SK-N-SH treated with all-trans-retinoic acid at 6 μM for 48 hours (cell line): ENCODE measurements at places on chromosomes 12 and 14.

- ATAC-seq = no peak
These were observed 186.8 kb downstream of the CEP128 start for GRCh38 chr14:80754696-80755095.

GRCh38 chr12:9761419-9761781 is 699 bp upstream of the CD69 start:
- no peak for ATAC-seq

DNA sequence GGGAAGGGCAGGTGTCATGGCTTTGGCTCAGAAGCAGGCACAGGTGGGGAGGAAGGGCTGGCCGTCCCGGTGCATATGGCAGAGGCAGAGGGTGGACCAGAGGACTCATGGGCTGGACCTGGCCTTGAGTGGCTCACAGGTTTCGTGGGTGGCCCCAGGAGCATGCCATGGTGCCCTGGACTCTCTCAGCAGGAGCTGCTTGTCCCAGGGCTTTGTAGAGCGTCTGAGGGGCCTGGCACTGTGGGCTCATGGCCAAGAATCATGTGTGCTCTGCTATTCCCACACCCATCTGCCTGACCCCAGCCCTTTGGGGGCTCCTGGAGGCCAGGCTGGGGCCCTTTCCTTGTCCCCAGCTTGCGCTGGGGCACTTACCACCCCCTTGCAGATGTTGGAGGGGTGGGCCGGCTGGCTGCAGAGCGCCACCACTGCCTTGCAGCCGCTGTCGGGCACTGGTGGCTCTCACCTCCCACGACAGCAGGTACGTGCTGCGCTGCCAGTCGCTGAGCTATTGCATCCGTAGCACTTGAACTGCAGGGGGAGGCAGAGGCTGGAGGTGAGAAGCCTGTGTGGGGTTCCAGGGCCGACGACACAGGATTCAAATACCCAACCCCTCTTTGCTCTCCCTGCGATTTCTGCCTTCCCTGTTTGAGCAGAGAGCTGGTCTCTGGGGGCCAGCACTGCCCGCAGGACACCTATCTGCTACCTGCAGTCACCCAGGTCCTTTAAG is 187.4 kb upstream of the PRMT8 start:
- no peak for ATAC-seq

DNA sequence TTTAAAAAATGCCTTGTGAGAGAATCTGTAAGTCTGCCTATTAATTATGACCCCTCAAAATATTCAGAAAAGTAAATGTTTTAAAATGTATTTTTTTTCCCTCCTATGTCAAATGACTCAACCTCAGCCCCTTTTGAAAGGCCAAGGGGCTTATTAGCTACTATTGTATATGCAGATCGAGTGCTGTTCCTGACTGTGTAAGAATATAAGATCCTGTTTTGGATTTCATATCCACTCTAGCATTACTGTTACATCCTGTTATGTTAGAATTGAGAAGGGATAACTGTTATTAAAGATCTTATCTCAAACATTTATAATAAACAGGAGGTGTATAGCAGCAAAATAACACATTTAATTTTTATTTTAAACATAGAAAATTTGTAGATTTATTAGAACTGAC is 46.6 kb upstream of the TPH2 start:
- no peak for ATAC-seq

GRCh38 chr12:51766067-51766676 is 82.3 kb downstream of the FIGNL2 start:
- ATAC-seq = no peak

- ATAC-seq = no peak
These were observed 93.4 kb upstream of the TMEM233 start for GRCh38 chr12:119500209-119500608.

DNA sequence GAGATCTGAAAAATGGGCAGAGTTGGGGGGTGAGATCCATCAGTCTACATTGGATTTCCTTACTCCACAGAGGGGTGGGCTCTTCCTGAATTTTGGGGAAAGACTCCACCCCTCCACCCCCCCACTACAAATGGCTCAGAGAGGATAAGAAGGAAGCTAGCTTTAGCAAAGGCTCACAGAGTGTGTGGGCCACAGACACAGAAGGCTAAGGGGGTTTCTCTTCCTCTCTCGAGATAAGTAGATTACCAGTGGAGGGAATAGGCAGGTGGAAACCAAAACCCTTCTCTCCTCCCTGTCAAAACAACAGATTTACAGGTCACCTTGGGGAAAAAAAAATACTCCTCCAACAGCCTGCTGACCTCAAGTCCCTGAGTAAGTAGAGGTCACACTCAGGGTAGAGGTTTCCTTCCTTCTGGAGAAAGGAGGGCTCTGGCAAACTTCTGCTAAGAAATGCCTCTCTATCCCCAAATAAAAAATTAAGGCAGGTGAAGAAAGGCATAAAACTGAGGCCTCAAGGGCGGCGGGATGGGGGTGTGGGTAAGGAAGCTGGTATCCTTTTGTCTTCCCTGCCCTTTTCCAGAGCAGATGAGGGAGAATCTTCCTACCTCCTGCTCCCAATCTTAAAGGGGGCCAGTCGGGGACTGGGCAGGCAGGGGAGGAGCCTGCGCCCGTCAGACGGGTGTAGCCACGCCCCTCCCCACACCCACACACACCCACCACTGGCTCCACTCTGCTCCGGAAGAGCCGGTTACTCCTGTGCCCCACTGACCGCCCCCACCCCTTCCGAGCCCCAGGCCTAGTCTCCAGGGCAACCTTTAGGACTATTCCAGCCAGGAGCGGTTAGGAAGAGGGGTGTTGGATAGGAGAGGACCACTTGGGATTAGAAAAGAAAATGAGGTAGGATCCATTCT is 1.9 kb upstream of the BAZ2A start:
- ATAC-seq = no peak

DNA sequence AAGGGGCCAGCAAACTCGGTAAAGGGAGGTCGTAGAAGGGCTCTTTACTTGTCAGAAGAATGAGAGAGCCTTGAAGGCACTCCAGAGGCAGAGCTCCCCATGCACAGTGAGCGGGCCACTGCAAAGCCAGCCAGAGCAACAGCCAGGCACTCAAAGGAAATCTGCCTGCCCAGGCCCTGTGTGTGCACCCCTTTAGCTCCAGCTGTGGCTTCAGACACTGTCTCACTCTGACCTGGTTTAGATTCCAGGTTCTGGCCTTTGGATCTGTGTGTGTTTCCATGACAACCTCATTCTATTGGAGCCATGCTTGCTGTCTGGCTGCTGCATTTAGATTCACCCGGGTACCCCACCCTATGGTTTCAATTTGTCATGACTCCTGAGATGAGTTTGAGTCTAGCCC is 170.3 kb downstream of the CAPZA3 start:
- no peak for ATAC-seq

DNA sequence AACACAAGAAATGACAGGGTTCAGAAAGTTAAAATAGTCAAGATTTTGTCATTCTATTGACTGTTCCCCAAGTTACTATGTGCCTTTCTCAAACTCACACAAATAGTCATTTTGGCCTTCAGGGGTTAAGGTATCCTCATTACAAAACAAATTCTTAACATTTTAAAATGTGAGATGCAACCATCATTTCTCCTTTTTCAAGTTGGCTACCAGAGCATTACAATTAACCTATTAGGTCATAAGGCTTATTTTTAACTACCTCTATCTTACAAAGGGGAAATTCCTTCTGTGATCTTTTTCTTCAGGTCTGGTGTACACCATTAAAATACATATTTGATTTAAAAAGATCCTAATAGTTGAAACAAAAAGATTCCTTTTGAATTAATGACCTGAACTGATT is 61.2 kb downstream of the SLC38A1 start:
- ATAC-seq = no peak

GRCh38 chr14:57760896-57761295 is 105.0 kb downstream of the SLC35F4 start:
- no peak for ATAC-seq

DNA sequence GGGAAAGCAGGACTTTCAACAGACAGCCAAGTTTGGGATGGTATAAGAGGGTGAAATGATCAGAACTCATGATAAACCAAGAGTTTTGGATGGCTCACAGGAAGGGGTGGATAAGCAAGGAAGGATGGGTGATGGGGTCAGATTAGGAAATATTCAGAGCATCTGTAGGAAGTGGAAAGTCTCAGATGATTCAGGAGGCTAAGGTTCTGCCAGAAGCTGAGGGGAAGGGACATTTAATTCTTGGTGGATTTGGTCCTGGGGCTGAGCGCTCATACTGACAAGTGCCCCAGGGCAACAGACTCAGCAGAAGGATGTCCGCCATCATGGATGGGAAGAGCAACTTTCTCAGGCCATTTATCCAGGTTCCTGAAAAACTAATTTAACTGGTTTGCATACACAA is 28.4 kb upstream of the BDKRB2 start:
- no peak for ATAC-seq

GRCh38 chr12:108948367-108948766 is 68.5 kb downstream of the DAO start:
- no peak for ATAC-seq

DNA sequence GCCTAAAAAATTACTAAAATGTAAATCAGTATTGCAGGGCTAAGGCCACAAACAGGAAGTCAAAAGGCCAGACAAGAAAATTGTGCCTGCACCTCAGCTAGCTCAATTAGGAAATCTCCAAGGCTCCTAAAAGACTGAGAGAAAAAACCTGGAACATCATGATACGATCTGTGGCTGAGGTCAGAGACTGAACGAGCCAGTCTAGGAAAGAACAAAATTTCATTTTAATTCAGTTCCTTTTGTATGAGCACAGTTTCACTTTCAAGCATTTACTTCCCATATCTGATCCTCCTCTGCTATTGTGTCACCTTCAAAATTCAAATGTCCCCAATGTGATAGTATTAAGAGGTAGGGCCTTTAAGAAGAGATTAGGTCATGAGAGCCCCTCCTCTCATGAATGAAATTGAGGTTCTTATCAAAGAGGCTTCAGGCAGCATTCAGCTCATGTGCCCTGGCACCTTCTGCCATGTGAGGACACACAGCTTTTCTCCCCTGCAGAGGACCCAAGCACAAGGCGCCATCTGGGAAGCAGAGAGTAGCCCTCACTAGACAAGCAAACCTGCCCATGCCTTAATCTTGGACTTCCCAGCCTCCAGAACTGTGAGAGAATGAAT is 14.8 kb downstream of the PRKAB1 start:
- no peak for ATAC-seq

- ATAC-seq = no peak
These were observed at the start of gene ANKRD33 for GRCh38 chr12:51887476-51888315. TSS of gene ANKRD33 (plus strand) at chr12:51888103. CDS start at chr12:51888187, 84 bp downstream.

- ATAC-seq = no peak
These were observed at the start of gene LTB4R for GRCh38 chr14:24310646-24311604. TSS of gene LTB4R (plus strand) at chr14:24311502. CDS start at chr14:24315652, 4,150 bp downstream.

GRCh38 chr12:45148619-45149018 is 67.3 kb upstream of the ANO6 start:
- no peak for ATAC-seq

- ATAC-seq = no peak
These were observed 98.5 kb downstream of the KLHL28 start for GRCh38 chr14:44863271-44863670.

- ATAC-seq = 0 out of 3 replicates have a peak, but pooled peaks have one; percentile 27
These were observed 84.1 kb upstream of the TRAF3 start for GRCh38 chr14:102693006-102693755.

DNA sequence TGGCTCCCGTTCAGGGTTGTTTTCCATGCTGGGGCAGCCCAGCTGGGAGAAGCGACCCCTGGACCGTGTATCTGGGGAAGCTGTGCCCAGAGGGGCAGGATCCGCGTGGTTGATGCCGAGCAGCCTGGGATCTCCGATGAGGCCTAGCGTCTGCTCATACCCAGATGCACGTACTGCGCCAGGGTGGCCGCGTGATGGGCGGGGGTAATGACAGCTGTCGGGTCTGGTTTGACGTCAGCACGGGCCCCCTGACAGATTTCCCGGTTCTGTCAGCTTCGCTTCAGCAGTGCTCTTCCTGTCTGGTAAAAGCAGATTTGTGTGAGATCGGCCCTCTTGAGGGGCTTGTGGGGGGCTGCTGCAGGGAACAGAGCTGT is 147.3 kb downstream of the TSPAN9 start:
- ATAC-seq = no peak

DNA sequence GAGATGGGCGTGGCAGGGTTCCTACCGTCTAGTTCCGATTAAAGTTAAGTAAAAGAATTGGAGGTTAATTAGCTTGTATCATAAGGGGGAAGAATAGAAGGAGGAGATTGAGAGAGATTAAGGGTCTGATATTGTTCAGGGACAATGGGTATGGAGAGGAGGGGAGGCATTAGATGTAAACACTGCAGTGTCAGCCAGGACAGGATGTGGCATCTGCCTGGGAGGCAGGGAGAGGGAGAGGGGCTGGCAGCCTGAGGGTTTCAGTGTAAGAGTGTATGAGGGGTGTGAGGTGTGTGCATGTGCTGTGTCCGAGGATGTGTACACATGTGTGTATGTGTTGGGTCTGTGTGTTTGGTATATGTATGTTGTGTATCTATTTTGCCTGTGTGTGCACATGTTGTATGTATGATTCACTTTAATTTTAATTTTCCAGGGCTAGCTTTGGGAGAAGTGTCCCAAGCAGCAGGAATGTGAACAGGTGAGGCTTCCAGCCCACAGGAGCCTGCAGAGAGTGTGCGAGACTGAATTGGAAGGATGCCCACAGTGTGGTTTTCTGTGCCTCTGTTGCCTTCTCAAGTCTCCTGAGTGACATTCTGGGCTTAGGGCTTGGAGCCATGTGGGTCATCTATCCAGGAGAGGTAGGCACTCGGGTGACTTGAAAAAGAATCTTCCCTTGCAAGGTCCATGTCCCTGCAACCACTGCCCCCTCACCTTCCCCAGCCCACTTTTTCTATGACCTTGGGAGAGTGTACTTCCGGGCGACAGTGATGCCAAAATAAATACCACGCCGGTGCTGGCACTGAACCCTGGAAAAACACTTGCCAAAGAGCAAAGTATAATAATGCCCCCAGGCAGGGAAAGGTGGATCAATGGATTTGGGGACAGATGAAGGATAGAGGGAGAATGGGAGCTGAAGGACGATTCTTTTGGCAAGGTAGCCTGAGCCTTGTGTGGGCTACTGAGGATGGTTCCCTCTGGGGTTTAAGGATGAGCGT is 36.8 kb upstream of the DCD start:
- ATAC-seq = no peak

- ATAC-seq = peak; percentile 59
These were observed 94.5 kb downstream of the TTC7B start for GRCh38 chr14:90721619-90722305.

DNA sequence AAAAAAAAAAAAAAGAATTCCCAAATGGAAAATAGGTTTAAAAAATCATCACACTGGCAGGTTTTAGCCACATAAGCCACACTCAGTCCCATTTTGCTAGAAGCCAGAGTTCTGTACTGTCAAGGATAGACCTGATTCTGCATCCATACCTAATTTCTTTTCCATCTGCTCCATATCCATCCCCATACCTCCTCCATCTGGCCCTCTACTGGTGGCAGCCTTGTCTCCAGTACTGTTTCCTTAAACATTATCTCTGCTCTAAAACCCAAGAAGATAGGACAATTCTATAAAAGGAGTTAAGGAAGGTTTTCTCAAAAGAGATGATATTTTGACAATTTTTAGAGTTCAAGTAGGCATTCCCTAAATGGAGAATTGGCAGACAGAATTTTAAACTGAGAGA is 26.0 kb upstream of the RXYLT1 start:
- no peak for ATAC-seq

DNA sequence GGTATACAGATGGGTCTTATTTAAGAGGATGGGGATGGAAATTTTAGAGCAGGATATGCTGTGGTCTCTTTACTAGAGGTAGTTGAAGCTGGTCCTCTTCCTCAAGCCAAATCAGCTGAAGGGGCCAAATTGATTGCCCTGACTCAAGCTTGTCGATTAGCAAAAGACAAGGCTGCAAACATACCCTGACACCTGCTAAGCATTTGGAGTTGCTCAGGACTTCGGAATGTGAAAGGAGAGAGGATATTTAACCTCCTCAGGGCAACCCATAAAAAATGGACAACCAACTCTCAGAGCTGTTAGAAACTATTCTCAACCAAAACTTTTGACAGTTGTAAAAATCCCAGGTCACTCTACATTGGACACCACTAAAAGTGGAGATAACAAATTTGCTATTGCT is 15.6 kb downstream of the PTGDR start:
- ATAC-seq = no peak
